Fibroblast of lung (primary cell): ENCODE measurements at places on chromosomes 7 and 10. TPM values are rescaled to one million over a fixed set of nuclear protein-coding genes. Genes with fewer than 3 reads are reported as not detected.

Gene GPR26
- not detected in 2 replicates for total RNA-seq

Gene PRLHR
- total RNA-seq = not detected in 2 replicates

Gene PDE6C
- total RNA-seq = not detected in 2 replicates

Gene WNT8B
- not detected in 2 replicates for total RNA-seq

Gene TLX1
- not detected in 2 replicates for total RNA-seq

Gene LRRC18
- total RNA-seq = under 0.01 and 0.66 TPM in 2 replicates
